Endodermal cell (in vitro differentiated cells): ENCODE measurements at places on chromosomes 4 and X.

GRCh38 chrX:10615931-10616774 is 4.2 kb downstream of the MID1 start:
- peak; percentile 77 for DNase-seq

- no peak for DNase-seq
These were observed 38.9 kb upstream of the MAMLD1 start for GRCh38 chrX:150324035-150324728.

- peak; percentile 46 for DNase-seq
These were observed 44.5 kb upstream of the SCML1 start for GRCh38 chrX:17692709-17693346.

DNA sequence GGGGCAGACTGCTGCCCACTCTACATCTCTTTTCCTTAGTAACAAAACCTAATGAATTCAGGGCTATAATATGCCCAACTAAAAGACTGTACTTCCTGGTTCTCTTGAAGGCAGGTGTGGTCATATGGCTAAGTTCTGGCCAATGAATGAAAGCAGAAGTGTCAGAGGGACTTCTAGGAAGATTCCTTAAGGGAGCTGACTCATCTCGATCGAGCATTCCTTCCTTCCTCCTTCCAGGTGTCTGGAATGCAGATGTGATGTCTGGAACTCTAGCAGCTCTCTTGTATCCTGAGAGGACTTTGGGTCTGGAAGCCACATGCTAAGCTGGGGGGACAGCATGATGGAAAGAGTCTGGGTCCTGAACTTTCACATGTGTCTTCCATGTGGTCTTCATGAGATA is 116.2 kb upstream of the STX18 start:
- DNase-seq = no peak

GRCh38 chr4:187071946-187072600 is 348.4 kb upstream of the FAT1 start:
- no peak for DNase-seq

DNA sequence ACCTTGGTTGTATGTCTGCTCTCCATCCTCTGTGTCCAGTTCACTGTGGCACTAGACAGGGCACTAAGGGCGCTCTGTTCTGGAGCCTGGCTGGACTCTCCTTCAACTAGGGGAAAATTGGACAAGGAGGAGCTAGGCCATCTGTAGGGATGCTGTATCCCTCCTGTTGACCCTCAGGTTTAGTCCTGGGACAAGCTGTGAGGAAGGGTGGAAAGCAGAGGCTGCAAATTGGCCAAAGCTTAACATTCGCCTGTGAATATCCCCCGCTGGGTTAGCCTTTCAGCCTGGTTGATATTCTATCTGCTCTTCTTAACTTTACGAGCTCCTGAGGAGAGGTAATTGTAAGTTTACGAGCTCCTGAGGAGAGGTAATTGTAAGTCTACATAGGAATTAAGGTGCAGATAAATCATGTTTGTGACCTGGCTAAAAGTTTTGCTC is 64.4 kb upstream of the ENPEP start:
- DNase-seq = peak; percentile 93

GRCh38 chr4:159284733-159285132 is 181.9 kb downstream of the RAPGEF2 start:
- DNase-seq = no peak

GRCh38 chrX:327660-328126 is 9.1 kb upstream of the GTPBP6 start:
- DNase-seq = no peak

DNA sequence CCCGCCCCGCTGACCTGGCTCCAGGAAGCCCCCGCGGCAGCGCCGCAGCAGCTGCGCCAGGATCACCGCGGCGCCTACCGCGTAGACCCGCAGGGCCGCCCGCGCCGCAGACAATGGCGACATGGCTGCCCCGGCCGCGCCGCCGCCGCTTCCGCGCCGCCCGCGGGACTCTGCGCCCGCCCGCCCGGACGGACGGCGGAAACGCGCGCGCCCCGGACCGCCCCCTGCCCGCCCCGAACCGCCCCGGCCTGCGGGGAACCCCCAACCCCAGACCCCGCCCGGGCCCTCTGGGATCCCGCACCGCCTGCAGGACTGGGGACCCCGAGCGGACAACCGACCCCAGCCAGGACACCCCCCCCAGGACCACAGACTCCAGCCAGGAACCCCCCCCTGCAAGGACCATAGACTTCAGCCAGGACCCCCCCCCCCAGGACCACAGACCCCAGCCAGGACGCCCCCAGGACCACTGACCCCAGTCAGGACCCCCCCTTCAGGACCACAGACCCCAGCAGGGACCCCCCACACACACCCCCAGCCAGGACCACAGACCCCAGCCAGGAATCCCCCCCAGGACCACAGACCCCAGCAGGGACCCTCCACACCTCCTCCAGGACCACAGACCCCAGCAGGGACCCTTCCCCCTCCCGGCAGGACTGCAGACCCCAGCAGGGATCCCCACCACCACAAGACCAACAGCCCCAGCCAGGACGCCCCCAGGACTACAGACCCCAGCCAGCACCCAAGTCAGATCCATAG is at the start of the genes DHRSX and ZBED1:
Gene DHRSX (minus strand): TSS at position 174 of the 756 bp plus-strand sequence. CDS start 51 bp downstream, at position 123.
Gene ZBED1 (minus strand): TSS at position 174 of the 756 bp plus-strand sequence. CDS start 10,257 bp downstream, outside the sequence.
- DNase-seq = peak; percentile 81

DNA sequence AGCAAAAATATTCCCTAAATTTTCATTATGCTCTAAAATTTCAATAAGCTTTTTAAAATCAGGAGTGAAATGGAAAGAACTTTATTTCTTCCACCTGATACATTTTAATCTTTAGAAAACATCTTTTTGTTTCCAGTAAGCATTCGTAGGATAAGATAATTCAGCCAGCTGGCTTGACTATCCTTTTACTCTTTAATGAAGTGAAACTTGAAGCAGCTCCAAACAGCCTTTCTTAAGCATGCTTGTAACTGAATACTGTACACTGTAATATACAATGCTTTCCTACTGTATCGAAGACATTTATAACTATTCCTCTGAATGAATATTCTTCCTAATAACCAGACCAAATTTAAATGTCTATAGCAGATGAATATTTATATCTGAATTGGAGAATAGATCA is 98.8 kb downstream of the KLHL4 start:
- DNase-seq = no peak

DNA sequence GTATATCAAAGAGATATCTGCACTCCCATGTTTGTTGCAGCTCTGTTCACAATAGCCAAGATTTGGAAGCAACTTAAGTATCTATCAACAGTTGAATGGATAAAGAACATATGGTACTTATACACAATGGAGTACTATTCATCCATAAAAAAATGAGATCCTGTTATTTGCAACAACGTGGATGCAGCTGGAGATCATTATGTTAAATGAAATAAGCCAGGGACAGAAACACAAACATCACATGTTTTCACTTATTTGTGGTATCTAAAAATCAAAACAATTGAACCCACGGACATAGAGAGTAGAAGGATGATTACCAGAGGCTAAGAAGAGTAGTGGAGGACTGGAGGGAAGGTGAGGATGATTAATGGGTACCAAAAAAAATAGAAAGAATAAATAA is 14.2 kb downstream of the IQCM start:
- no peak for DNase-seq

- no peak for DNase-seq
These were observed 220.9 kb downstream of the MAML3 start for GRCh38 chr4:139933104-139933503.

DNA sequence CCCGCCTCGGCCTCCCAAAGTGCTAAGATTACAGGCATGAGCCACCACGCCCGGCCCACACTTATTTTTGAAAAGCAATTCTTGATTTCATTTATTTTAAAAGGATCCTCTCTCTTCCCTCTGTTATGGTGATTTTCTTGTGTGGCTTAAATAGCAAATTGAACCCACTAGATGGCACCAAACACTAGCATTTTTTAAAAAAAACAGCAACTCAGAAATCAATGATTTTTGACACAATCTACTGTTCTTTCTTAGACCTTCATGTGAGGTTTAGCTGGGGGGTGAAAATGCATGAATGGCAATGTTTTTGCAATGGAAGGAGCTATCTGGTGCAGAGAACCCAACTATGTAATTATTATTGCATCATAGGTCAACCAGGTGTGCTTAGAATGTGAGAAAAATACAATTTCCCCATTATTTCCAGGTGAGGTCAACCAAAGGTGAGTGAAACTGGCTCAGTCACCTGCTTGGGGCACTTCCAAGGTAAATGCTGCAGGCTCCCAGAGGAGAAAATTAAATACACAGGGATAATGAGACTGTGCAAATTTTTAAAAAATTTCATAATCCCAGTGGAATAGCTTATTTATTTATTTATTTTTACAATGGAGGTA is 226.7 kb upstream of the PRKX start:
- DNase-seq = no peak

GRCh38 chr4:55012363-55013230 is 112.8 kb downstream of the KDR start:
- DNase-seq = no peak

DNA sequence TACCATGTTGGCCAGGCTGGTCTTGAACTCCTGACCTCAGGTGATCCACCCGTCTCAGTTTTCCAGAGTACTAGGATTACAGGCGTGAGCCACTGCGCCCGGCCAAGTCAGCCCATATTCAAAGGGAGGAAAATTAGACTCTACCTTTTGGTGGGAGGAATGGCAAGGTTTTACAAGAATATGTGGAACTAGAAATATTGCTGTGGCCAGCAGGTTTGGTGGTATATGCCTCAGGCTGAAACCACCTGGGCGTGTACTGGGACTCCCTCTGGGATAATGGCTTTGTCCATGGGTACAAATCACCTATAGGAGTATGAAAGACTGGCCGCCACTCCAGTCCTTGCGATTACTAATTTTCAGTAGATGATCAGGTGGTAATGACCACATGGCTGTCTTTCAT is 32.4 kb downstream of the SAT1 start:
- no peak for DNase-seq

- no peak for DNase-seq
These were observed 459.9 kb upstream of the AMOT start for GRCh38 chrX:113300580-113300979.

DNA sequence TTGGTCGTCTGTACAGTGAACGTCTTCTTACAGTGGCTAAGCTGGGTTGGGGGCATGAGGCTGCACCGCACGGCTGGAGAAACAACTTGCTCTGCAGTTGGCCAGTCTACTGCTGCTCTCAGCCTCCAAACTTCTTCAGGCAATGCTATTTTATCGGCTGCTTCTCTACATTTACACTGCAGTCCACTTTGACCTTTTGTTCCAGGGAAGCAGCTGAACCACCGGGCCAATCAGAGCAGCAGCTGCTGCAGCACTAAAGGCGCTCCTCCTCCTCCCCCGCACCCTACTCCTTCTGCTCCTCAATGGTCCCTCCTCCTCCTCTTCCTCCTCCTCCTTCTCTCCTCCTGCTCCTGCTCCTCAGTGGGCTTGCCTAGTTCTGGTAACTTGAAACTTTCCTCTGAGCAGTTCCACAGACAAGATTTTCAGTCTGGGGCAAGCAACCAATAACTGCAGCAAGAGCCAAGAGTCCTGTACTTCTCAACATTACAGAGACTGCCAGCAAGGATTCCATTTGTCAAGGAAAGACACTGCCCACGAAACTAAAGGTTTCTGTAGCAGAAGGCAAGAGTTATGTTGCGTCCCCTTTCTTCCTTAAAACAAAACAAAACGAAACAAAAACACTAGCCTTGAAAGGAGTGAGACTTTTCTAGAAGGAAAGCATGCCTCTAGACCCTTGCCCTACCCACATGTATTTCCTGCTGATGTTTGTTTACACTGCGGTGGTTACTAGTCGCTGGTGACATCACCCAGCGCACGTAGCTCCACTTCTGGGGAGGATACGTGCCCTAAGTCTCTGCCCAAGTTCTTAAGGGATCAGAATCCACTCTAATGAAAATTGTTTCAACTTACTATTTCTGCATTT is 125.7 kb upstream of the NAP1L5 start:
- DNase-seq = peak; percentile 90
